GM12864 (cell line): ENCODE measurements at places on chromosomes 11 and 22.
A peak's percentile ranks its signal among the peaks of the same experiment; 100 is the strongest.

- DNase-seq: no peak
Observed at GRCh38 chr11:121794671-121795141, 321.3 kb downstream of the BLID start.

GRCh38 chr11:26137651-26138050, 194.3 kb upstream of the ANO3 start:
- no peak for DNase-seq

DNA sequence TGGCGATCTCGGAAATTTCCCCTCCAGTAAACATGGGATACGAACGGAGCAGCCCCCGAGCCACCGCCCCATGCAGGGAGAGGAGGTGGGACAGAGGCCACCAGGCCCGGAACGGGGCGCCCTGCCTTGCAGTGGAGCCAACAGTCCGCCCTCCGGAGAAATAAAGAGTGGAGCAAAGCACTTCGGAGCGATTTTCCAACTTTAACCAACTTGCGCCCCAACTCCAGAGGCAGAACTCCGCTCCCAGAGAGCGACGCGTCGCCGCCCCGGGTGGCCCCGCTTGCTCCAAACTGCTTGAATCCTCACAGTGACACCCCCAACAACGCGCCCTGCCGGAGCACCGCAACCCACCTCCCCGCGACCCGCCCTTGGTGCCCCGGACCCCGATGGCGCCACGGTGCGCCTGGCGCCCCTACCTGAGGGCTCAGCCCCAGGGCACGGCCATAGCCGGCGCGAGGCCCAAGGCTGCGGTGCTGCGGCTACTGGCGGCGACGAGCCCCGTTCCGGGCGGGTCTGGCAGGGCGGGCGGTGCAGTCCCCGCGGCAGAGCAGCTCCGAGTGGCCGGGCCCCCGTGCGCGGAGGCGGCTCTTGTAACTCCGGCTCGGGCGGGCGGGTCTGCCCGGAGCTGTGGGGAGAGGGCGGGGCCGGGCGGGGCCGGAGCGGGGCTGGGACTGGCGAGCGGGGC, at the start of gene AHNAK:
Gene AHNAK, minus strand, starts transcription at position 563 of the 685 bp plus-strand sequence. CDS start 10,708 bp downstream, outside the sequence.
- DNase-seq: no peak

DNA sequence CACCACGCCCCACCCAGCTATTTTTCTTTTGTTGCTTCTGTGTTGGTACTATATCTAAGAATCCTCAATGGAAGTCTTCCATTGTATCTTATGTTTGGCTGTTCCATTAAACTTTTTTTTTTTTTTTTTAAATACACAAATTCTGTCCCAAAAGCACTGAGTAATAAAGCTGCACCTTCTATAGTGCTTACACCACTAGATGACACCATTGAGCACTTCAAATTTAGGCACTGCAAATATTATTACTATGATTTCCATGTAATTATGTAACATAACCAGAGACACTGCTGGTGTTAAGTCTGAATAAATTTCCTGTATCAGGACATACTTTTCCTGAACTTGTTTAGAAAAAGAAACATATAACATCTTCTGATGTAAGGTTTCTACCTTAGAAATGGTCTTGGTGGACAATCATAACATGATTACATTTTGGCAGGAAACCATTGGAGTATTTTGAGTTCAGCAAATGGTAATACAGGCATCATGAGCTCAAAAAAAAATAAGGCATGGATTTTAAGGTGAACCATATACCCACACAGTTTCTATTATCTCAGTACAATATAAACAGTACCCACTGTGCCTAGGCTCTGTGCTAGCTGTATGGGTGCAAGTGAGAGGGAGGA, 110.5 kb downstream of the ATG16L2 start:
- DNase-seq: no peak

DNA sequence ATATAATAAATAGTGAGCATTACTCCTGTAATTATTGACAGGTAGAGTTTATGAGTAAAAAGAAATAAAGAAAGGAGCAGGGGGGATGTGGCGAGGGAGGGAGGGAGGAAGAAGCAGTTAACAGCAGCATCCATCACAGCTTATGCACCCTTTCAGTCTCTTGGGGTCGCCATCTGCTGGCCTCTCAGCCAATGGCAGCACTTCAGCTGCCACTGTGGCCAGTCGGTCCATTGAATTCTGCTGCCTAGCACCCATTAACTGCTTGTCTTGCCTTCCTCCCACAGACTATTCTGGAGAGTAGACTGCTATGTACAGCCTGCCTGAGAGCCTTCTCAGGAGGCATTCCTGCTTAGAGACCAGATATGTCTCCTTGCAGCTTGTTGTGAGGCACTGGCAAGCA, 388.3 kb downstream of the TENM4 start:
- no peak for DNase-seq

GRCh38 chr22:17418890-17419324, 49.6 kb downstream of the CECR2 start:
- no peak for DNase-seq

DNA sequence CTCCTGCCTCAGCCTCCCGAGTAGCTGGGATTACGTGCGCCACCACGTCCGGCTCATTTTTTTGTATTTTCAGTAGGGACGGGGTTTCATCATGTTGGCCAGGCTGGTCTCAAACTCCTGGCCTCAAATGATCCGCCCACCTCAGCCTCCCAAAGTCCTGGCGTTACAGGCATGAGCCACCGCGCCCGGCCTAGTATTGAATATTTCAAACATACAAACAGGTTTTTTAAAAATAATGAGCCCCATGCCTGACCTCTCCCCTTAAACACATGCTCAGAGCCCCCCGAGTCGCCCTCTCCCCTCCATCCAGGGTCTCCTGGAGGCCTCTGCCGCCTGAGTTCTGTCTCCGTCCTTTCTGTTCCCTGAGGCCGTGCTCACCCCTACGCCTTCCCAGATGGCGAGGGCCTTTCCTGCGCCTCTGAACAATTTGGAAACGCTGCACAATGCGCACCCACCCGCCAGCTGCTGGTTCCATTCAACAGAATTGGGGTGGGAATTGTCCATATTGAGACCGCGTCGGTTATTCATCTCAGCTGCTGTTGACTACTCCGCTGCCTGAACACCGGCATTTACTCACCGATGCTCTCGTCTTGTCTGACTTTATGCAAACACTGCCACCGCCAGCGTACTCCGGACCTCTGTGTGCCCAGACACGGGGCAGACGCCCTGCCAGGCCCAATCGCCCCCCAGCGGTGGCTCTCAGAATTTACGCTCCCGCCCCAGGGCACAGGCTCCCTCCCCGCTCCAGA, 13.6 kb upstream of the RNH1 start:
- no peak for DNase-seq

DNA sequence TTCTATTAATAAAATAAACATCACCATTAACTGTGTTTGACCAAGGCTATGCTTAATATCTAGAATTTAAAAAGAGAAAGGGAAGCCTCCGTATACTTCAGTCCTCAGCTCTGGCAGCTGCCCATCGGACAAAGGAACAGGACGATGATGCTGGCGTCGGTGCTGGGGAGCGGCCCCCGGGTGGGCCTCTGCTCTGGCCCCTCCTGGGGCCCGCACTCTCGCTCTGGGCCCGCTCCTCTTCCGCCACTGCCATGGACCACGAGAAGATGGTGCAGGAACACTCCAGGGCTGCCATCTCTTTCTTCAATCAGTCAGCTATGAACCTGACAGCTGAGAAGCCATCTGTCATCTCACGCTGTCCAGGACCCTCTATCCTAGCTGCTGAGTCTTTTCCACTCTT, 25.3 kb downstream of the PDHX start:
- DNase-seq: no peak

DNA sequence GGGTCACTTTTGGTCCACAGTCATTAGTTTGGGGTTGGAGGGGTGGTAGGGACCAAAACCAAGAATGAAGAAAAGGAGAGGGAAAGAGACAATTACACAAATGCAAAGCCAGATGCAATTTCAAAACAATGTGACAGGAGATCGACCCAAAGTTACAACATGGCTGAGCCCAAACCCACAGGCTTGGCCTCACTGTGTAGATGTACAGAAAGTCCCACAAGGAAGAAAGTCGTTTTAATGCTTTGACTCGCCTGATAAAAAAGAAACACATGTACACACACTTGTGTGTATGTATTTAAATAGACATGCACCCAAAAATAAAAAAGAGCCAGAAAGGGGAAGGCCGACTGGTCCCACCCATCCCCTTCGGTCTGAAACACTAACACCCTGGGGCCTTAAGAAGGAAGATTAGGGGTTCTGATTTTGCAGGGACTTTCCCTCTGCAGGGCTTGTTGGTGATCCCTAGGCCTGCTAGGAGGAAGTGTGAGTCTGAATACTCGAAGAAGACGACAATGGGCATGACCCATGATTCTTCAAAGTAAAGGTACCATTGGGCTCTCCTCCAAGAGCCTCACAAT, 104.1 kb downstream of the ETS1 start:
- DNase-seq: peak; percentile 77

DNA sequence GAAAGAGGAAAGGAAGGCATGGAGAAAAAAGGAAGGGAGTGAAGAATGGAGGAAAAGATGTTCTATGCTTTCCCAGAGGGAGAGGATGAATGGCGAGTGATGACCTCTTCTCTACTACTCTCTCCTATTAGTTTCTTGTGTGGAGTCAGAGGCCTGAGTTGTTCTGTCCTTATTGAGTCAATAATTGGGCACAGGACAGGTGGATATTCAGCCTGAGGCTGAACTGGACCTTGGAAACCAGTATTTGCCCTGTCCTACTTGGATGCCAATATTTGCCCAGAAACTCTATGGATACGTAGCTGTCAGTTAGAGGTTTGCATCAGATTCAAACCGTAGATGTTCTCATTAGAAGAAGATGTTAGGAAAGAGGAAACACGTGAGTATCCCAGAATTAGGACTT, 17.6 kb upstream of the SWAP70 start:
- DNase-seq: no peak

- no peak for DNase-seq
Observed at GRCh38 chr22:26756675-26757293, 99.4 kb downstream of the MIAT start.

DNA sequence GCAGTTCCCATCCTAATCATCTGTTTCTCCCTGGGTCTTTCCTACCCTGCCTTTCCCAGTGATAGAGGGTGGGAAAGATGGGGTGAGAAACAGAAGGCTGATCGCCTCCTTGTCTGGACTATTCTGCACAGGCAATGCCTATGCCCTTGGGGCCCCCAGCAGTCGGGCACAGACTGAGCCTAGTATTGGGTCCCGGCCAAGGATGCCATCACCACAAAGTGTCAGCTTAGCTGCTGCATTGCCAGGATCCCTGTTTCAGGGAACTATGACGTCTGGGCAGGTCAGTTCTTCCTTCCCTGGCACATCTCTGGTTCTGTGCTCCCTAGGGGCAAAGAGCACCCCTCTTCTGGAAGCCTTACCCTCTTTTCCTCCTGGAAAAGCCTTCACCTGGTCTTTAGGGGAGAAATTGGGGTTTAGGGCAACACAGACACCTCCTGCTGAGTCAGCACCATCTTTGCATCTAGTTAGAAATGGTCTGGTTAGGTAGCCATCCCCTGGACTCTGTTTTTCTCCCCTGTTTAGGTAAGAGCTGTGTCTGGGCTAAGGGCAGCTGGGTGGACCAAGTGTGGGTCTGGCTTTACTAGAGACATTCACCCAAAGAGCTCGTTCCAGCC, 2.1 kb downstream of the ADAMTS8 start:
- DNase-seq: no peak

DNA sequence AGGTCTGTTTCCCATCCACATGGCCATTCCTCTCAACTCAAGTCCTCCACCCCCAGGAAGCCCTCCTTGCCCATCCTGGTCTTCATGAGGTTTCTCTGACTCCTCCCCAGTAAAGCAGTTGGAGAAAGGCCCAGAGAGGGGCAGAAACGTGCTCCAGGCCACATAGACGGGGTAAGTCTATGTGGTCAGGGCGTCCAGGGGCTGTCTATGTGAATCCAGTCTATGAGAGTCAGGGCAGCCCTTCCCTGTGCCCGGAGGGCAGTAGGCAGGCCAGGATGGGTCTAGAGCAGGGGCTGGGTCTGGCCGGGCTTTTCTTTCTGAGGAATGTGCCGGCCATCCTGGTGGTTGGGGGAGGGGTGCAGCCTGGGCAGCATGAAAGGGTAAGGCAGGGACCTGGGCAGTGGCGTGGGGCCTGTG, 11.7 kb downstream of the GUCD1 start:
- no peak for DNase-seq
